IMR-90 (cell line): ENCODE measurements at places on chromosomes 2 and 18. TPM values are rescaled to one million over a fixed set of nuclear protein-coding genes. Genes with fewer than 3 reads are reported as not detected.
A peak's percentile ranks its signal among the peaks of the same experiment; 100 is the strongest.

CAPN14 gene
- under 0.01 TPM in 2 replicates for total RNA-seq

GKN1 gene
- not detected in 2 replicates for total RNA-seq

- no peak for DNase-seq
Measured at GRCh38 chr2:231942180-231942579, 16.0 kb upstream of the NPPC start.

DNA sequence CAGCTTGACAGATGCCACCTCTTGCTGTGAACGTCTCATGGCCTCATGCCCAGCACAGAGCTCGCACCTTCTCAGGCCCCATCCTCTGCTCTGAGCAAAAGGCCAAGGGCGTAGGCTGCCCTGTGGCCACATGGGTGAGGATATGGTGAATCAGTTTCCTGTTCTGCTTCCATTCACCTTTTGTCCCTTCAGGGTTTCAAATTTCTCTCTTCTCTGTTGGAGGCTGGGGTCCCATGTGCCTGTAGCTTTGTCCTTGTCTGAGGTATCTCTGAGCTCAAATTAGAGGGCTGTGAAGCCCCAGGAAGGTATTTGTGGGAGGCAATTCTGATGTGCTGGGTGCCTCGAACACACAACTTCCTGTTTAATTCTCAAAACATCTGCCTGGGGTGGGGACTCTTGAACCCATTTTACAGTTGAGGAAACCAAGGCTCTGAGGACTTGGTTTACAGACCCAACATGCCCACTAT is 29.0 kb downstream of the ZAP70 start:
- no peak for DNase-seq

LTBP1 gene
- total RNA-seq: 297 and 326 TPM in 2 replicates

- peak; percentile 67 for DNase-seq
Measured at GRCh38 chr18:48832938-48833700, 117.6 kb downstream of the SMAD7 start.

COQ10B gene
- total RNA-seq: 28.7 and 64.2 TPM in 2 replicates

DNA sequence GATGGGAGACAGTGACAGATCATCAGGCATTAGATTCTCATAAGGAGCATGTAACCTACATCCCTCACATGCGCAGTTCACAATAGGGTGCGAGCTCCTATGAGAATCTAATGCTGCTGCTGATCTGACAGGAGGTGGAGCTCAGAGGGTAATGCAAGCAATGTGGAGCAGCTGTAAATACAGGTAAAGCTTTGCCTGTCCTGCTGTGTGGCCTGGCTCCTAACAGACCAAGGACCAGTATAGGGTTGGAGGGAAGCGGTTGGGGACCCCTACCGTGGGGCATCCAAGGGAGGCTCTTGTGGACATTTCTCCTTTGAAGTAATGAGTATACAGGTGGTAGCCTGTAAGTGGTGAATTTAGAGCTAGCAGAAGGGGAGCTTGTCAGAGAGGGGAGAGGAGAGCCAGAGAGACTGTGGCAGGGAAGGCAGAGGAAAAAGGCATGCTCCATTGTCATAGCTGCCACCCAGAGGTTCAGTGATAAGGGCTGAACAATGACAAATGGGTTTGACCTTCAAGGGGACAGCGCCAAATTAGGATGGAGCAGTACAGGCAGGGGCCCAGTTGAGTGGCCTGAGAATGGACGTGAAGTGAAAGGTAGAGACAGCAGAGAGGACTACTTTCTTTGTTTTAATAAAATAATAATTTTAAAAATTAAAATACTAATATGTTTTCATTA is 15.2 kb upstream of the TMBIM1 start:
- DNase-seq: no peak

- no peak for DNase-seq
Measured at GRCh38 chr2:98161186-98161585, 74.2 kb downstream of the VWA3B start.

NDC80 gene
- total RNA-seq: 11.8 and 15.3 TPM in 2 replicates

PARD3B gene
- total RNA-seq: 15.3 and 15.6 TPM in 2 replicates

GRCh38 chr2:263774-264492 is at the start of gene SH3YL1:
Gene SH3YL1, minus strand, starts transcription at chr2:264032. Its CDS starts 48 bp downstream, at chr2:263984.
- DNase-seq: no peak

- DNase-seq: peak; percentile 52
Measured at GRCh38 chr18:32373995-32374394, 96.7 kb downstream of the GAREM1 start.

DNA sequence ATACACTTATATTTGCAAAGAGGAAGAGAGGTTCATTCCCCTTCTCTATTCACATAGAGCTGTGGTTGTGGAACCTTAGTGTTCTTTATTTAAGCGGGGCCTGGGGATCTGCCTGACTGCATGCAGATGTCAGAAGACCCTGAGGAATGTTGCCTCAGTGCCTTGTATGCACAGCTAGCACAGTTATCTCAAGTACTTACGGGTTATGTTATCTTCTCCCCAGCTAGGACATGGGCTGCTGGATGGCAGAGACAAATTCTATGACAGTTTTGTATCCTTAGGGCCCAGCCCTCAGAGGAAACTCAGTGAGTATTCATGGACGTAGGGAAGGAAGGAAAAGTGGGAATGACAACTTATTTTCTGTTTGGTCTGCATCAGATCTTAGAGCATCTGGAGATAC is 37.7 kb upstream of the RTN4 start:
- DNase-seq: no peak

DSC1 gene
- total RNA-seq: not detected in 2 replicates

DNA sequence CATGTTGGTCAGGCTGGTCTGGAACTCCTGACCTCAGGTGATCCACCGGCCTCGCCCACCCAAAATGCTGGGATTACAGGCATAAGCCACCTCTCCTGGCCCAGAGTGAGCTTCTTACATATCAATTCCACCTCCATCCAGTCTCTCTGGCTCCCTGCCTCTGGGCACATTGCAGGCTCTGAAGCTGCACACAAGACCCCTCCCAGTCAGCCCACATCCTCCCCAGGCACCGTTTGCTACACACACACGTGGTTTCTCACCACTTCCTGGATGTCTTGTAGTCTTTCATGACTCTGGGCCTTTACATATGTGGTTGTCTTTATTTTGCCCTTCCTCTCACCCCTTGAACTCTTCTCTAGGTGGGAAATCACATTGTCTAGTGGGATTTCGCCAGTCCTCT is 64.0 kb upstream of the CABLES1 start:
- peak; percentile 72 for DNase-seq

GRCh38 chr2:237012577-237013267 is 73.0 kb upstream of the COPS8 start:
- DNase-seq: peak; percentile 77

COMMD1 gene
- total RNA-seq: 45.8 and 60.4 TPM in 2 replicates

DNA sequence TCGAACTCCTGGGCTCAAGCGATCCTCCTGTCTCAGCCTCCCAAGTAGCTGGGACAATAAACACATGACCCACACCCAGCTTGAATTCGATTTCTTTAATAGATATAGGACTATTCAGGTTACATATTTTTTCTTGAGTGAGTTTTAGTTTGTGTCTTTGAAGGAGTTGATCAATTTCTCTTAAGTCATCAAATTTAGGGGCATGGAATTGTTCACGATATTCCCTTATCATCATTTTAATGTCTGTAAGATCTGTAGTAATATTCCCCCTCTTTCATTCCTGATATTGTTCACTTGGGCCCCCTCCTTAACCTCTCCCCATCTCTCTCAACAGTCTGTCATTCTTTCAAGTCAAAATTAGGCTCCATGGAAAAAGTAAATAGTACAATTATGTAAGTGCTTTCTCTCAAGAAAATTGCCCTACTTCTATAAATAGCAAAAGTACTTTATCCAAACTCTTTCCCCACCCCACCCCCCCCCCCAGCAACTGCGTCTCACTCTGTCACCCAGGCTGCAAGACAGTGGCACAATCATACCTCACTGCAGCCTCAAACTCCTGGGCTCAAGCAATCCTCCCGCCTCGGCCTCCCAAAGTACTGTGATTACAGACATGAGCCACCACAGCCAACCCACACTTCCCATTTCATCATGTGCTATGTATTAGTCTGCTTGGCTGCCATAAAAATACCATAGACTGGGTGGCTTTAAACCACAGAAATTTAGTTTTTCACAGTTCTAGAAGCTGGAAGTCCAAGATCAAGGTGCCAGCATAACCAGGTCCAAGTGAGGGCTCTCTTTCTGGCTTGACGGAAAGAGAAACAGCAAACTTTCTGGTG is 20.1 kb downstream of the WDR33 start:
- DNase-seq: no peak

DNA sequence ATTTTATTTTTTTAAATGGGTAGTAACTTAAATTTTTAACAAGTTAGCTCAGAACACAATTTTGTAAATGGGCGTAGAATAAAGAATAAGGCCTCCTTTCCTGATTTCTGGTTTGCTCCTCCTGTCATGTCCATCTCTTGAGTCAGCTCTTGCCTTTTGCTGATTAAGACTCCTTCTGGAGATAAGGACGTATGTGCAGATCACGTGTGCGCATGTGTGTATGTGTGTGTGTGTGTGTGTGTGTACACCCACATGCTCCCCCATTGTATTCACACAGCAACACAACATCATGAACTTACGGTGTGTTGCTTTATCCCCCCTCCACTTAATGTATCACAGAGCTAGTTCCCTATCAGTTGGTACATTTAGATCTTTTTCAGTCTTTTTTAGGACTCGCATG is 182.9 kb downstream of the PRKCE start:
- DNase-seq: no peak
